Stimulated activated memory B cell treated with anti-CD40 and anti-IgM and Interleukin-4, amounts not matched to agents 10 μg/mL and 1 μg/mL and 100 μg/mL, for 72 hours (primary cell): ENCODE measurements at places on chromosomes 16 and 17.

DNA sequence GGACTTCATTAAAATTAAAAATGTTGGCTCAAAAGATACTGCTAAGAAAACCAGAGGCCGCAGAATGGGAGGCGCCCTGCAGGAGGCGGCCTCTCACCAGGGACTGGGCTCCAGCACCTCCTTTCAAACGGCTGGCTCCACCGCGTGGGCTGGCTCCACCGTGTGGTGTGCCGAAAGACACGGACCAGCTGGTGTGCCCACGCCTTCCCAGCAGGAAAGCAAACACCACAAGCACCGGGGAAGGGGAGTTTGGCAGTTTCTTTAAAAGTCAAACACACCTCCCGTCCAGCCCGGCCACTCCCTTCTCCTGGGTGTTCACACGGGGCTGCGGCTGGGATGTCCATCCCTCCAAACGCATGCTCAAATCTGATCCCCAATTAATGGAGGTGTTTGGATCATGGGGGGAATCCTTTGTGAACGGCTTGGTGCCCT, 13.9 kb downstream of the HAGH start:
- no peak for ATAC-seq

GRCh38 chr17:43615330-43616028, 46.2 kb downstream of the MEOX1 start:
- ATAC-seq: no peak

DNA sequence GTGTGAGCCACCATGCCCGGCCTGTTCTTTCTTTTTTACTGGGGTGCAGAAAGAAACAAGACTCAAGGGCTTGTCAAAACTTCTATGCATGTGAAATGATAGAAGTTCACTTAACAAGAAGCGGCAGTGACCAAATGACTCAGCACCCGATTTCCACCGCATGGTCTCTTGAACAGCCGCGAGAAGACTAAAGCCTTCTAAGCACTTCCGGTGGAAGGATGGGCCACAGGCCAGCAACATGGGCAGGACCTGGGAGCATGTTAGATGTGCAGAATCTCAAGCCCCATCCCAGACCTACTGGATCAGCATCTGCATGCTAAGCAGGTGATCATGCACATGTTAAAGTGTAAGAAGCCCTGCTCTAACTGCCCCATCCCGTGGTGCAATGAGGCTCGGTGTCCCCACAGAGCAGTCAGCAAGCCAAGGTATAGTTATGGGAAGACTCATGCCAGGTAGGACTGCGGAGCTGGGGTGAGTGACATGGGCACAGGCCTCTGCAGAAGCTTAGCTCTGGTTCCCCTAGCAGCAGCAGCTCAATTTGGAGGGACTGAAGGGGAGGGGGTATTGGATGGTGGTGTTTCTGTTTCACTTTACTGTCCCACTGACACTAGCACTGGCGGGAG, 88.5 kb upstream of the HNF1B start:
- peak; percentile 69 for ATAC-seq

DNA sequence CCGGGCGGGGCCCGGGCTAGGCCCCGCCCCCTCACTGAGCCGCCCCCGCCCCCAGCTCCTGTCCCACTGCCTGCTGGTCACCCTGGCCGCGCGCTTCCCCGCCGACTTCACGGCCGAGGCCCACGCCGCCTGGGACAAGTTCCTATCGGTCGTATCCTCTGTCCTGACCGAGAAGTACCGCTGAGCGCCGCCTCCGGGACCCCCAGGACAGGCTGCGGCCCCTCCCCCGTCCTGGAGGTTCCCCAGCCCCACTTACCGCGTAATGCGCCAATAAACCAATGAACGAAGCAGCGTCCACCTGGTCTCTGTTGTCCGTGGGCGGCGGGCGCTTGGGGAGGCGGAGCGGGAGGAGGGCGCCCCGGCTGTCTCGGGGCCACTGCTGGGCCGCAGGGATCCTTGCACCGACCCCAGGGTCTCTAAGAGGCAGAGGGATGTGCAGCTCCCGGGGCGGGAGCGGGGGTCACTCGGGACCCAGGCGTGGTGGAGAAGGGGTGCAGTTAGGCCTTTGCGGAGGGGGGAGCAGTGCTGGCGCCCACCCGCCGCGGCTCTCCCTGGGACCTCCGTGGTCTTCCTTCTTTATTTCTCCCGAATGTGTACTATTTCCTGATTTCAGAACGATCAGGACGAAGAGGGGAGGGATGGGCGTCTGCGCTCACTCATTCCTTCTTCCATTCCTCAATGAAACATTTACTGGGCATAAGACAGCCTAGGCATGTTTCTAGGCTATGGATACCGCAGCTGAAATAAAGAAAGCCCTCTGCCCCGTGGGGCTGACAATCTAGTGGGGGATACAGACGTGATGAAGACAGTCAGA, 2.0 kb downstream of the HBZ start:
- ATAC-seq: peak; percentile 40

DNA sequence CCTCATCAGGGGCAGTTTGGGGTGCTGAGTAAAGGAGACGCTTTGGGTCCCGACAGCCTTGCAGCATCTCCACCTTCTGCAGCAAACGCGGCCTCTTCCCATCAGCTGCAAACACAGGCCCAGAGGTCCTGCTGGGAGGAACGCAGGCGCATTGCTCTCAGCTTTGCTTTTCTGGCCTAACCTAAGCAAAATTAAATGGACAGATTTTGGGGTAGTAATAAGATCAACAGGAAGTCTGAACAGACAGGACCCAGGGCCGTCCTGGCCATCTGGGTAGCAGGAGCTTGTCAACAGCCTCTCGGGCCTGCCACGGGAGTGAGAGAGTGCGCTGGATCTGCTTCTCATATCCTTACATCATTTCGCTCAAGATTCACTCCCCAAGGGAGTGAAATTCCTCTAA, 7.2 kb downstream of the NUBP1 start:
- no peak for ATAC-seq

GRCh38 chr16:47886631-47887415, 269.0 kb downstream of the ABCC12 start:
- ATAC-seq: no peak

DNA sequence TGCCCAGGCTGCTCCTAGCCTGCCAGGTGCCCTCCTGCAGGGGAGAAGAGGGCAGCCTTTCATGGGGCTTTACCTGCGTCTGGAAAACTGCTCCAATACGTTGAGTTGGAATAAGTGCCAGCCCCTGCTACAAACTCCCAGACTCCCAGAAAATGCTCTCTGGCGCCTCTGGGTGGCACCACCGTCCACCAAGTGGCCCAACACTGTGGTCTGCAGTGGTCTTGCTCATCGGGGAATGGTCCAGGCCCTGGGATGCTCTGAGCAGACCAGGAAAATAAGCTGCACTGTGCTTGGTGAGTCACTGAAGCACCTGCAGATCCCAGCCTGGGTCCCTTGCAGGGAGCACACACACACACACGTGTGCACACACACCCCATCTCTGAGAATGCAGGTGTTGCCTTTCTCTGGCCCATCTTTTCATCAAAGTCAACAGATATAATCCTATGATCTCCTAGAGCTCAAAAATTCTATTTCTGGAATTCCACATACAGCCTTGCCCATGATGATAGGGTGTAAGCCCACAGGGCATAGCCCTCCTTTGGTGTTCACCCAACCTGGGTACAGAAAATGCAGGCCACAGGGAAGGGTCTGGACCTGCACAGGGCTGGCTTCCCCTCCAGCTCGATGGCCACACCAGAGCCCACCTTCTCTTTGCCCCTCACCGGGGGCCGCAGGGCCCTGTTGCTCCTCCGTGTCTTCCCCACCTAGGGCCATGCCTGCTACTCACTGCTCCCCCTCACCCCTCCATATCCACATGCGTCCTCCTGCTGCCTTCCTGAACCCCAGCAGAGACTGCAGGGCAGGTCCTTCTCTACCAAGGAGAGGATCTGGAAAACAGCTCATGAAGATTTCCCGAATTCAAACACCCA, 20.5 kb downstream of the CDIP1 start:
- no peak for ATAC-seq

- peak; percentile 69 for ATAC-seq
Observed at GRCh38 chr17:59892251-59892923, 356 bp downstream of the TUBD1 start.

GRCh38 chr17:66634193-66634592, 200.7 kb upstream of the CACNG5 start:
- ATAC-seq: no peak

DNA sequence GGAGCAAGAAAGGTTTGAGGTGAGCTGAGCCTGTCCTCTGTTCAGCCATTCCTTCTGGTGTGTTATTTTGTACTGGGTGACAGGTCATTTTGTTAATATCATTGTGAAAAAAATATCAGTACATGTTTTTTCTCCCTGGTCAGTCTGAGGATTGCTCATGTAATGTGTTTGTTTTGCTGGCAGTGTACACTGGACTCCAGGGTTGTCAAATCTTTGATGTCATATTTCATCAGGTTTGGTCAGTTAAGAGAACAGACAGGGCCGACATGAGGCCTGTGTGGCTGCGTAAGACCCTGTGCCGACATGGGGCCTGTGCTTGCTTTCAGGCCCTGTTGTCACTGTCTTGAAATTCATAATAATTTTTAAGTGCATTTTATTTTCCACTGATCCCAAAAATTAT, 22.5 kb downstream of the CLUAP1 start:
- no peak for ATAC-seq

DNA sequence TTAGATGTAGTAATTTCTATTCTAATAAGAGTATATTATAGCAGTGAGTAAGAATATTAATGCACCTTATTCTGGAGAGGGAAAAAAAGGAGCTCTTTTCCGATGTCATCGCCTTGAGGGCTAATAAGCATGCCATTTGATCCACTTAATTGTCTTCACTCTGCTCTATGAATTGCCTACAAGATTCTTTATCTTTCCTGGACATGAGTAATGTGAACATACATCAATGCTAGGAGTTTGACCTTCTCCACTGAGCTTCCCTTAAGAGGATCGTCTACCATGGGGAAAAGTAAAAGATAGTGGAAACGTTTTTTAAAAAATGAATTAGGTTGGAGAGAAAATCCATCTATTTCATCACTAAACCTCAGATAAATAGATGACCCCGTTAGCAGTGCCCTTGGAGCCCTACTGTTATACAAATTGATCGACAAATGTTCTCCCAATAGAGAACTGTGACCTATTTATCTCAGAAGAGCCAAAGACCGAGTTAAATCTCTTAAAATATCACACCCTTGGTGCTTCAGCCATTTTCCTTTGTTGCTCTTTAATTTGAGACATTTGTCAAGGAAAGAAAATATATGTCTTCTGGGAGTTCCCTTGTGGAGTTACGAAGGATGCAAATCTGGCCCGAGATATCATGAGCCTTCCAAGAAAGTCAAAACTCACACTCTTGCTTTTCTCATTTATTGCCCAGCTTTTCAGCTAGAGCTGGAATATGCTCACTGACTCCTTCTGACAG, 898.5 kb downstream of the KCNJ2 start:
- no peak for ATAC-seq

DNA sequence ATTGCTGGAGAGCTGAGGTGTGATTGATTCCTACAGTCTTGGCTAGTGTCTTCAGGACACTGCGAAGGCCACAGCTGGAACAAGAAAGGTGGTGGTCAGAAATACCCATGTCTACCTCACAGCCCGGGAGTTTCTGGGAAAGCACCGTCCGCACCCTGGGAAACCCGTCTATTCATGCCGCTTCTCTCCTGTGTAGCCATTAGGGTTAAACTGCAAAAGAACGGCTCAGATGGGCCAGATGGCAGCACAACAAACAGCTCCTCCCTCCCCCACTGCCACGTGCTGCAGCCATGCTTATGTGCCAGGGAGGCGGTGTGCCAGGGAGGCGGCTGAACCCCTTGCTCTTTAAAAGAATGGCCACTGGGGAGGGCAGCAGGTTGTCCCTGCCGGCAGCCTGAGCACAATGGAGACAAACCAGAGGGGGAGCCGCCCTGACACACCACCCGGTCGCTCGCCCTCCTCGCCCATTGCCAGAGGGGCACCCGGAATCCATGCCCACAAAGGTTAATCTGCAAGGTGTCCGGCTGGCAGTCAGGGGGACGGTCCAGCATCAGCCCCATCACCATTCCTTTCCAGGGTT, 65.2 kb downstream of the CYTH1 start:
- peak; percentile 63 for ATAC-seq

- no peak for ATAC-seq
Observed at GRCh38 chr16:72935896-72936295, 112.0 kb downstream of the ZFHX3 start.

- ATAC-seq: peak; percentile 50
Observed at GRCh38 chr17:19876529-19877161, 8.9 kb upstream of the ULK2 start.

- ATAC-seq: no peak
Observed at GRCh38 chr17:43949781-43950180, 4.0 kb downstream of the PYY start.

DNA sequence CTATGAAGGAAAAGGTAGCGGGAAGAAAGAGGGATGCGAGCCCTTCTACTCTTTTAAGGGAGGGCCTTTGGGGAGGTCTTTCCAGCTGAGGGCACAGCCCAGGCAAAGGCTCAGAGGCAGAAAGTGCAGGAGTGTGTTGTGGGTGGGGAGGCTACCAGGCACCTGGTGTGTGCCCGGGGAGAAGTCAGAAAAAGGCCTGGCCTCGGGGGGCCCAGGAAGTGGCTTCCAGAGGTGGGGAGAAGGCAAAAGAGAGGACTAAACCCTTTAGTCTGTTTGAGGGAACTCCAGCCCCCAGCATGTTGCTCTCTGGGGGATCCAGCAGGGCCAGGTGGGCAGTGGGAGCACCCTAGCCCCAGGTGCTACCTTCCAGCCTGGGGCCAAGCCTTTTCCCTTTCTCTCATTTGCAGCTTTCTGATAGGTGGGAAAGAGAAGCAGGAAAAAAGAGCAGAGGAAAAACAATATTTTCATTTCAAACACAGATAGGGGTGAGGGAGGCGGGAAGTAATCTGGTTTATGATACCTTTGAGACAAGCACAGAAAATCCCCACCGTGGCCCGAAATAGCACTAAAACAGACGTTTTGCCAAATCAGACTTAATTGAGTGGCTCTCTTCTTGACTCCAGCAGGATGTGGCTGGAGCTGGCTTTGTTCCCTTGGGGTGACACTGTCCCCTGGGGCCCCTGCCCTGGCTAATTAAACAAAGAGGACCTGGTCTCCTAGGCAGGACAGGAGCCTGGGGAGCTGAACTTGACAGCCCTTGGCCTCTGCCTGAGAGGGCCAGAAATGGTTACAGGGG, 10.4 kb downstream of the RAI1 start:
- ATAC-seq: peak; percentile 66

DNA sequence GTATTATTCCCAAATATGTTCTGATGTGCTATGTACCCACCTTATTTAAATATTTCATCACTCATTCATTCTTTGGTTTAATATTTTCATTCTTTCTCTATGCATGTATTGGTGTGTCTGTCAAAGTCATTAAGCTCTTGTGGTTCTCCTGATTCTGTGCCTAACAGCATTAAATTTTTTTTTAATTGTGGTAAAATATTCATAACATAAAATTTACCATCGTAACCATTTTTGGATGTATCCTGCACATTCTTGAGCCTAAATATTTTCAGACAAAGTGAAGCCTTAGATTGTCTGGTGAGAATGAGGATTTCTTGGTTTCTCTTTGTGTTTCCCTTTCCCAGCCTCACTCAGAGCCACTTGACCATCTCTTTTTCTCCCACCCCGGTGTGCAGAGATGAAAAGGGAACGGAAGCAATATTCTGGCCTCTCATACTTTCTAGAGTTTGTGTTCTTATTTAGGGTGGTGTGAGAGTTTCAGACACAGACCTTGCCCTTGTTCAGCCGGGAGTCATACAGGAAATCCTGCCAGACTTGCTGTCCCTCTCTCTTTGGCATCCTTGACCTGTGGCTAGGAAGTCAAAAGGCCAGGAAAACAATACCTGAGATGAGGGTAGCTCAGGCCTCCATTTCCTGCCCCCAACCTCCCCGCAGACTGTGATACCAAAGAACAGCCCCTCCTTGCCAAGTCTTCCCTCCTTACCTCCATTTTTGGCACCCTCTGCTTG, 4.9 kb downstream of the CCL5 start:
- ATAC-seq: no peak

GRCh38 chr17:36600465-36600864, 918 bp upstream of the MRM1 start:
- no peak for ATAC-seq
